ENCODE measurements at places on chromosomes 3 and 15.

- no peak for DNase-seq
These were observed 1118.4 kb downstream of the TBL1XR1 start for GRCh38 chr3:176078906-176079305.

DNA sequence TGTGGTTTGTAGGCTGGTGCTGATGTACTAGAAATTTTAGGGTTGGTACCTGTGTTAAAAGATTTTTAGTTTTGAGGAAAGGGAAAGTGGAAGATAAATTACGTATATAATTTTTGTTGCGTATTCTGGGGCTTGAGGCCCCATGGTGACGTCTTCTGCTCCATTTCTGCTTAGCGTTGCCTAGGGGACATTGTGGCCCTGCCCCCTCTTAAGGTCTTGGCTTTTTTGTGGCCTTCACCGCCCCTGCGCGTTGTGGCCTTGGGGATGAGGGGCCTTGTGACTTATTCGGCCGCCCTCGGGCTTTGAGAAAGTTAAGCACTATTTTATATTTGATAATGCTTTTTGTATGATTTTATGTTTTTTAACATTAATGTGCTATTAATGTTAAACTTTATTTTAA is 182.0 kb downstream of the KLF13 start:
- no peak for DNase-seq

- DNase-seq = no peak
These were observed 18.4 kb downstream of the RFT1 start for GRCh38 chr3:53111822-53112221.

DNA sequence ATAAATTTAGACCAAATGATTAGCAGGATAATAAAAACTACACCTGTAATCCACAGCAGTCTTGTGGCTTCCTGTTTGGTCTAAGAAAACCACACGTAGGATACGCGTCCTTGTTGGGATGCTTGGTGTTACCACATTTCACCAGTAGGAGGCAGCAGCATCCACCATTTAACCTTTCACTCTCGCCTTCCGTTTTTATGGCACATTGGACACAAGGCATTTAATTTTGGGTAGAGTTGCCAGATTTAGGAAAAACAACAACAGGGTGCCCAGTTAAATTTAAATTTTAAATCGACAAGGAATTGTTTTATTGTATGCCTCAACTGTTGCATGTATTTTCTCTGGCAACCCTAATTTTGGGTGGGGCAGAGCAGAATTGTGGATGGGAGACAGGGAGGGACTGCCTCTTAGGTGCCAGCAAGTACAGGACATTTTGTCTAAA is 6.3 kb downstream of the LRRC31 start:
- DNase-seq = peak; percentile 69

GRCh38 chr3:174215456-174215855 is 643.7 kb upstream of the NAALADL2 start:
- DNase-seq = no peak

DNA sequence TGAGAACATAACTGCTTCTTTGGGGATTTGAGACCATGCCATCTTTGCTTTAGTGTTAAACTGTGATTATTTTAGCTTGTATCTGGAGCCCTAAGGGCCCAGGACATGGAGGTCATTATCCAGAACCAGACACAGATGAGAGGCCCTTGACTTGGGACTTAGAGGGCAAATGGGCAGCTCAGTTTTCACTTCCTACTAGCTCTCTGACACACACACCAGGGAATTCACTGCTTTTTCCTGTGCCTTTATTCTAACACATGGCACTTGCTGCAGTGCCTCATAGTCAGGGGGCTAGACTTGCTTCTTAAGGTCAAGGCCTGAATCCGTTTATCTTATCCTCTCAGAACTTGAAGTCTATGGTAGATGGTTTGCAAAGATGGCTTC is 33.3 kb downstream of the AMOTL2 start:
- no peak for DNase-seq

All from right renal pelvis (tissue), 4 donors.